Hepatic stellate cell (primary cell): ENCODE measurements at places on chromosomes 2 and 18.

GRCh38 chr2:236562434-236562833, 7.2 kb upstream of the ACKR3 start:
- no peak for DNase-seq

DNA sequence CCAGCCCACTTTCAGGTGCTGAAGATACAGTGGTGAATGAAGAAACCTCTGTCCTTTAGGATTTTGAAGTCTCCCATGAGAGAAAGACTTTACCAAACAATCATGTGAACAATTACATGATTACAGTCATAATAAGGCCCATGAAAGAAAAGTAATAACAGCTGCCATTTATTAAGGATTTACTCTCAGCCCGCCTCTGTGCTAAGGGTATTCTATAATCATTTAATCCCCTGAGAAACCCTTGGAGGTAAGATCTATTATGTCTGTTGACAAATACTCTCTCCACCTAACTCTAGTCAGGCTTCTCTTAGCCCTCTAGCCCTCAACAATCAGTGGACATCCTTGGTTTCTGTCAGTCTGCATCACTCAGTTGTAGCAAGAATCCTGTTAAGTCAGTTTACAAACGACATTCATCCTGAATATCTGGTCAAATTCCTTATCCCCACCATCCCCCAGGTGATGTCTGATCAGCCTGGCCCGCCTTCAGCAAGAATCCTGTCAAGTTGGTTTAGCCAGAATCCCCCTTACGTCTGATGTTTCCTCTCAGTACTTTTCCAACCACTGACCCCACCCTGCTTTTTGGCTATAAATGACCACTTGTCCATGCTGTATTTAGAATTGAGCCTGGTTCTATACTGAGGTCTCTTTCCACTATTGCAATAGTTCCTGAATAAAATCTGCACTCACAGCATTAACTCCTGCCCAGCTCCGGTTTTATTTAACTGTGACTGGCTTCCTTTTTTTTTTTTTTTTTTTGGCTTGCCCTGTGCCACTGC, 12.2 kb upstream of the SOCS6 start:
- no peak for DNase-seq

GRCh38 chr2:140242889-140243288, 1462.7 kb upstream of the NXPH2 start:
- DNase-seq, result no peak

- DNase-seq, result no peak
These were observed 125.1 kb upstream of the SH3BP4 start for GRCh38 chr2:234826681-234827080.

DNA sequence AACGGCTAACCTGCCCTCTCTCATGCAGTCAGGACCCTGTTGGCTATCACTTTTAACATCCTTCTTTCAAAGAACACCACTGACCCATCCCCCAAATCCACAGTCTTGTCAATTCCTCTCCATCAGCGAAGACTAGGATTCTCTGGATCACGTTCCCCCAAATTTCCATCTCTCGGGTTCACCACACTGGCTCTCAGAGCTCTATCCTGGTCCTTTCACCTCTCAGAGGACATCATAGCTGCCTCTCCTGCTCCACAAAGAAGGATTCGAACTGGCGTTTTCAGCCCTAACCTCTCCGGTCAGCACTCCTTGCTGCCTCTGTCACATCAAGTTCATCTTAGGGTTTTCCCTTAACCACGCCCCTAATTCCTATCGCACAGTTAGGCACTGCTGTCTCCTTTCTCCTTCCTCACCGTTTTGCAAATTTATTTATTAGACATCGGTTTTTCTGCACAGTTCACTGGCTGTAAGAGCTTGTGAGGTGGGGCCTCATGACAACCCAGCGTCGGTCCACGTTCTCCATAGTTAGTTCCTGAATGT, 247.5 kb upstream of the PXDN start:
- no peak for DNase-seq

GRCh38 chr2:177520324-177520723, 127.8 kb downstream of the AGPS start:
- no peak for DNase-seq

DNA sequence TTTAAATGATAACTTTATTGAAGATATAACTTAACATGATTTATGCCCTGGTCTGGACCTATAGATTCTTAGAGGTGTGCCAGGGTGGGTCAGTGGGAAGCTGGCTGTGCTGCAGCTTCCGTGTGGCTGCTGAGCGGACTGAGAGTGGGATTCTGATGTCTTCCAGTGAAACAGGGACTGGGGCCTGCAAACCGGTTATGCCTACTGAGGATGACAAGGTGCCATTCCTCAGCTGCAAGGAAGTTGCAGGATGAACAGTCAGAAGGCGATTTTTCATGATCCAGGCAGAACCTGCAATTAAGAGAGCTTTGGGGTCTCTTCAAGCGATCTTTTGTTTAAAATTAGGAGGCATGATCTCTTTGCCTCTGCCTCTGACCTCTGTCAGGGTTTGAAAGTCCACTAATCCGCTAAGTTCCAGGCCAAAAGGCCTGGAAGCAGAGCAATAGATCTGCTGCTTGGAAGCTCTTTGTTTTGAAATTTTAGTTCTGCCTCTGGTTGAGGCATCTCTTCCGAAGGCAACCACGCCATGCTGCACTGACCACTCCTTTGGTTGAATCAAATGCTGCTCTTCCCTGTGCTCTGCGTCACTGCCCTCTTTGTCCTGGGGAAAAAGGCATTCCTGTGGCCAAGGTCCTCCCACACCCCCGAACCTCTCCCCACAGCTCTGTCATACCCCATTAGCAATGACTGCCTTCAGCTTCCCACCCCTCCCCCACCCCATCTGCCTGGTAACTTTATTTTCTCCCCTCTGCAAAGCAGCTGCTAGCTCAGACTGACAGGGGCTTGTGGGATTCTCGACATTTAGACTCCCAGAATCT, 2.0 kb downstream of the TMEM169 start:
- DNase-seq, result no peak

- no peak for DNase-seq
These were observed 50.8 kb upstream of the CHN1 start for GRCh38 chr2:175055993-175056392.
